Iris pigment epithelial cell (primary cell): ENCODE measurements at places on chromosomes 16 and 17.

DNA sequence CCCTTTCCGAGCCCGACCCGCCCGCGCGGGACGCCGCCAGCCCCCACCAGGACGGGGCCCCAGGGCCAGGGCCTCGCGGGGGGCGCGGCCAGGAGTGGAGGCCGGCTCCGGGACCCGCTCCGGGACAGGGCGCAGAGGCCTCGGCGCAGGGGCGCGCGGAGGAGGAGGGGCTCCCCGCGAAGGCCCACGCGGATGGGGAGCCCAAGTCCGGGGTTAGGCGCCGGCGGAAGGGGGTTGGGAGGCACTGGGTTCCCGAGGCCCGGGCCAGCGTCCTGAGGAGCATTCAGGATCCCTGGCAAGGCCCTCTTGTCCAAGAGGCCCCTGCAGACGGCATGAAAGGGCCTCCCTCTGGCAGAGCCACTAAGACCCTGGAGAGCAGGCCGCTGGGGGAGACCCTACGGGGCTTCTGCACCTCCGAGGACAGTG lies 57.8 kb upstream of the CIBAR2 start:
- no peak for DNase-seq

GRCh38 chr17:58531661-58532554 lies 17.5 kb upstream of the MTMR4 start:
- no peak for DNase-seq

- DNase-seq, result no peak
Observed at GRCh38 chr17:15917438-15918027, 27.4 kb upstream of the ADORA2B start.

DNA sequence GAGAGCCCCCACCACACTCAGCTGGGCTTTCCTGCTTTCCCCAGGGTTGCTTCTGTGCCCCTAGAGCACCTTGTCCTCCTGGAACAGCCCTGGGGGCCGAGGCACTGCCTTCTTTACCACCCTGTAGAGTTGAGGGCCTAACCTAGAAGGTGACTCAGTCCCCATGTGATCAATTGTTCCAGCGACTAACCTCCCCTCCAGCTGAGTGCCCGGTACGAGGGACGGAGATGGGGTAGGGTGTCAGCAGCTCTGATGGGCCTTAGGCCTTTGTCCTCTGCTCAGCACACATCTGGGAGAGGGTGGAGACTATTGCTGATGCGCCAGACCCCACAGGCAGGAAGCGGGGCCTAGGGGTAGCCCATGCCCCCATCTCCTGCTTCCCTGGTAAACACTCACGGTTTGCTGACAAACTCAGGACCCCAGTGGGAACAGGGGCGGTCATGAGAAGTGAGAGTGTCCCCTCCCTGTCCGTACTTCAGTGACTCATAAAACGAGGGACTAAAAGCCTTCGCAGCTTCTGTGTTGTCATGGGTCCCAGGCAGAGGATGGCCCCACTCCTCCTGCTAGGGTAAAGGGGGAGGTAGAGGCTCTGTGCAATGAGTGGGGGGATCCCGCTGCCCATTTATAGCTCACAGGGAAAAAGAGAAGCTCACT lies 33.1 kb downstream of the NECAB2 start:
- DNase-seq, result no peak

GRCh38 chr17:50768346-50768761 lies 1.0 kb upstream of the ANKRD40CL start:
- DNase-seq, result no peak

DNA sequence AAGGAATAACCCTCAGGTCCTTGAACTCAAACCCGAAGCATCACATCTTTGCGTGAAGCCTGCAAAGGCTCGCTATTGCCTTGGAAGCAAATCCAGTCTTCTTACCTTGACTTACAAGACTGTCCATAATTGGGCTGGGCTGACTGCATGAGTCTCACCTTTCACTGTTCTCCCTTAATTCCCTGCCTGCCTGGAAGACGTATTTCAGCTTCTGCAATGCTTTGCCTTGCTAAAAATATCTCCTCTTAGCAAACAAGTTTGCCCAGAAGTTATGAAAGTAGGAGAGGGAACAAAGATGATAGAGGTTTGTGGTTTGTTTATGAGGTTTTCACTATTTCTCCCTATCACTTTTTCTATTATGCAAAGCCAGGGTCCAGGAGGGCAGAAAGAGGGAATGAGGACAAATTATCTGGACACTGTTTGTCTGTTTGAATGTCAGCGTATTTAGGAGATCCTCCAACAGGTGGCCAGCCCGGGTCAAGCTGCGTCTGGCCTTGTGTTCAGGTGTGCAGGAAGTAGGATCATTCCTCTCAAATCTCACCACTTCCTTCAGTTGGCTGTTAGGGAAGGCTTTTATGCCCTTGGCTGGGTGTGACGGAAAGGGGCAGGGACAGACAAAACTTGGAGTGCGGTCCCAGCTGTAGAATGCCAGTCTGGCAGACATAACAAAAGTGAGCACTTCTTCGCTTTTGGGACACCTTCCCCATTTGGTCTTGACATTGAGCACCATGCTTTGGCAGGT lies 488.9 kb downstream of the CDH13 start:
- DNase-seq, result peak; percentile 18

DNA sequence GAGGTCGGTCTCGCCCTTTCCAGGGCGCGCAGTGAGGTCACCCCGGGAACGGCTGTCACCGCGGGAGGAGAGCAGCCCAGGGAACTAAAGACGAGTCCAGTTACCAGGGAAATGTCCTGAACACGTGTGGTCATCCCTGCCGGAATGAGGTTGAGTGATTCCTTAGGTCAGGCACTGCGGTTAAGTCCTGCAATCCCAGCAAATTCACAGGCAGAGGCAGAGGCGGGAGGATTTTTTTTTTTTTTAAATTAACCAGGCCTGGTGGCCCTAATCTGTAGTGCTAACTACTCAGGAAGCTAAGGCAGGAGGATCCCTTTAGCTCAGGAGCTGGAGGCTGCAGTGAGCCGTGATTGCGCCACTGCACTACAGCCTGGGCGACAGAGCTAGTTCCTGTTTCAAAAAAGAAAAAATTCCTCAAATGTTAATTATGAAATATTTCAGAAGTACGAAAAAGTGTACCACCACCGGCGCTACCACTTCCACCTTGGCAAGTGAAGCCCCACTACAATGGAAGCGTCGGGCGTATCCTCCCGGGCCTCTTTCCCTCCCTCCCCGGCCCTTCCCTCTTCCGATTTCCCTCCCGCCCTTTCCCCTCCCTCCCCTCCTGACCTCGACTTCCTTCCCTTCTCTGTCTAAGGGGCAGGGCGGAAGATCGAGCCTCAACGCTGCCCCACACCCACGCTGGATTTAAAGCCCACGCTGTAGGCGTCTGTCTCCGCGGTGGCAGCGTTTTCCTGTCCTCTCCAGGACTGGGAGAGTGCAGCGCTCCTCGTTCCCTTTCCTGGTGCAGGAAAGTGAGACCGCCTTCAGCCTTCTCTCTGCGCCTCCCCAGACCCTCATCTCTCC lies 27.3 kb downstream of the SLFN11 start:
- DNase-seq, result peak; percentile 24
